CD8-positive, alpha-beta memory T cell (primary cell): ENCODE measurements at places on chromosomes 13 and 19.
A peak's percentile ranks its signal among the peaks of the same experiment; 100 is the strongest.

- no peak for DNase-seq
Measured at GRCh38 chr13:33494596-33495204, 209.1 kb upstream of the STARD13 start.

DNA sequence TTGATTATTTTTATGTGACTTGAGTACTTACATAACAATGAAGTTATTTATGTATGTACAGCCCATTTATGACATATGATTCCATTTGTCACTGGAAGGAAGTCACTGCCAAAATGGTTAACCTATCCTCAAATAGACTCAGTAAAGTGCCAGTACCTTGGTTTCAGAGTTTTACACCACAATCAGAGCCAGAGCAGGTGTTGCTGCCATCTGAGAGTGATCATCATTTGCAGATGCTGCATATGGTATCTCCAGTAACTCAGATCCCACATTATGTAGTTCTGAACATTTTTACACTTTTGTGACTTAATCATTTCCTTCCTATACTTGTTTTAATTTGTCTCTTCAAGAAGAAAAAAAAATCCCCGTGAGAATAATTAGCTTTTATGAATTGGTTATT is 313.3 kb downstream of the HS6ST3 start:
- DNase-seq, result no peak

DNA sequence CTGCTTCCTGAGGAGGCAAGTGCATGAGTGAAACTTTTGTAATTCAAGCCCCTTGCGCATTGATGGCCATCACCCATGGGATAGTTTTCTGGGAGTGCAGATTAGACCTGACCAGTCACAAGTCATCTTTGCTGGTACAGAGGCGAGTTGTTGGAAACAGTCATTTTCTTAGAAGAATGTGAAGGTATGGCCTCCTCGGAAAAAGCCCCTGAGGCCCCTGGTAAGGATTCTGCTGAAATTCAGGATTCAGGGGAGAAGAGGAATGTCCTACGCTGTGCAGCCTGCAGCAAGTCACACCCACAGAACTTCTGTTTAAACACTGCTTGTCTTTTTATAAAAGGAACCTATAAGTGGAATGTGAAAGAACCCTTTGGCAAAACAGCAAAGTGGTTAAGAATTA is 11.0 kb upstream of the SPART start:
- no peak for DNase-seq

- no peak for DNase-seq
Measured at GRCh38 chr19:11483366-11484111, 2.7 kb upstream of the ELAVL3 start.

DNA sequence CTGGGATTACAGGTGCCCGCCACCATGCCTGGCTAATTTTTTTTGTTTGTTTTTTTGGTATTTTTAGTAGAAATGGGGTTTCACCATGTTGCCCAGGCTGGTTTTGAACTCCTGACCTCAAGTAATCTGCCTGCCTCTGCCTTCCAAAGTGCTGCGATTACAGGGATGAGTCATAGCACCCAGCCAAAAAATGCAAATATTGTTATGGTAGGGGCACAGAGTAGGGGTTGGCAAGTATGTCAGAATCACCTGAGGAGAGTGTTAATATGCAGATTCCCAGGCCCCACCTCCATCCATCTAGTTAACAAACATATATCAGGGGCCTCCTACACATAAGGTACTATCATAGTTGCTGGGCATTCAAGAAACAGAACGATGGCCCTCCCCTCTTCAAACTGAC is 44.7 kb downstream of the VAV1 start:
- no peak for DNase-seq

DNA sequence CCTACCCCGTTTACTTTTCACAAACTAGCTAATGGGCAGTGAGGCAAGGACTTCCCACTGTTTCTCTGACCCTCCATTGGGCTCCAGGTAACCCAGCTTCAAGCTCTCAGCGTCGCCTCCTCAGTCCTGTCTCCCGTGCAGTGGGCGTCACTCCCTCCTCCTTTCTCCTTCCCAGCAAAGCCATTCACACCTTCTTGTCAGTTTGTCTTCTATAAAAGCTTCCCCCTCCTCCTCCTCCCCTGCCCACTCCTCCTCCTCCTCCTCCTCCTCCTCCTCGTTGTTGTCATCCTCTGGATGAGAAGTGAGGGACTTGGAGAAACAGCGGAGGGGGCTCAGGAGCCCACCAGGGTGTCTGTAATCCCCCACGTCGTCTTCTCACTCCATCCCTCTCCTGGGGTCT is 1.7 kb upstream of the GALP start:
- no peak for DNase-seq

- DNase-seq, result no peak
Measured at GRCh38 chr19:35796645-35797542, 15.8 kb downstream of the PRODH2 start.

DNA sequence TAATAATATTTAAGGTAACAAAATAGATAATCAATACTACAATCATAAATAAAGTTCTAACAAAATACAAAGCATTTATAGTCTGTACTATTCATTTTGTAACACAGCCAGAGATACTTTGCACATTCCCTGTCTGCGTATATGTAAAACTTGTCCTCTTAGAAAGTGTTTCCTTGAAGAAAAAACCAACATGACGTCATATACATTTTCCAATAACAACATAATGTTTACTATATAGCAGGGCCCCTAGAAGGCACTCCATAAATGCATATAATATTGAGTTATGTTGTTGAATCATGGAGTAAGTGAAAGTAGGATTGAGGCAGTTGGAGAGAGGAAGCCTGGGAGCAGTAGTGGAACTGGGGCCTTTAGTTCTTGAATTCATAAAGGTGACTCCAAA is 371.4 kb upstream of the HTR2A start:
- no peak for DNase-seq

- DNase-seq, result no peak
Measured at GRCh38 chr13:51739027-51739764, 64.8 kb downstream of the DHRS12 start.

DNA sequence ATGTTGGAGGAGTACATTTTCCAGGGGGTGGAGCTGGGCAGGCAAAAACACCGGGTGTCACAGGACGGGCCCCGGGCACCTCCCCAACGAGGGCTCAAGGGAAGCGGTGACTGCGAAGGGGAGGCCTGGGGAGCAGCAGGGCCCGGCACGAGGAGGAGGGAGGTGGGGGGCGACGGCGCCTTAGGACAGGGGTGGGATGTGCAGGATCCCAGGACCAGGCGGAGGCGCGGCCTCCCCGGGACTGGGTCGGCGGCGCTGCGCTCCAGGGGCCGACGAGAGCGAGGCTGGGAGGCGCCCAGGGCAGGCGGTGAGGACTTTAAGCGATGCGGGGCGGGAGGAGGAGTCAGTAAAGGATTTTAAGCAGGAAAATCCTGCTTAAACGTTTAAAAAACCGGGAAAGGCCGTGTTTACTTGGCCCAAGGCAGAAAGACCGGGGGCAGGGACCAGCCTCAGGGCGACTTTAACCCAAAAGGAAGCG is 427 bp downstream of the ZNF160 start:
- DNase-seq, result peak; percentile 14

- DNase-seq, result no peak
Measured at GRCh38 chr13:25932365-25932764, 119.5 kb downstream of the SHISA2 start.

- no peak for DNase-seq
Measured at GRCh38 chr19:46218160-46218559, 11.4 kb upstream of the IGFL1 start.

DNA sequence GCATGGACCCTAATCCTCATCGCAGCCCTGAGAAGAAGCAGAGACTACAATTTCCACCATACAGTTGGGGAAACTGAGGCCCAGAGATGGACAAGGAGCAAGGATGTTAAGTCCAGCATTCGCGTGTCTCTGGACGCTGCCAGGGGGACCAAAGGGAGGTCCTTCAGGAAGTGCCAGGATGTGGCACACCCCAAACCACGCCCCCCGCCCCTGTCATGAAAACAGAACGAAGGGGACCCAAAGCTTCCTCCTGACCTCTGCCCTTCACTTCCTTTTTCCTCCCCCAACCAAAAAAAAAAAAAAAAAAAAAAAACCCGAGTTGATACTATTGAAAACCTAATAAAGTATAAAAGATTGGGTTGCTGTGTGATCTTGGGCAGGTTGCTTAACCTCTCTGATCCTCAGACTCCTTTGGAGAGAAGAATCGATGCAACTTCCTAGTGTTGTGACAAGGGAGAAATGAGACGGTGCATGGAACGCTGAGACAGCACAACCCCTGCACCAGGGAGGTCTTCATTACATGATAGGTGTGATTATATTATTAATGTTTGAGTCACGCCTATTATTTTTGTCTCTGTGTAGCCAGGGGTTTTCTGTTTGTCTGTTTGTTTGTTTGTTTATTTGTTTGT is 2.7 kb upstream of the ZBTB7A start:
- peak; percentile 40 for DNase-seq

DNA sequence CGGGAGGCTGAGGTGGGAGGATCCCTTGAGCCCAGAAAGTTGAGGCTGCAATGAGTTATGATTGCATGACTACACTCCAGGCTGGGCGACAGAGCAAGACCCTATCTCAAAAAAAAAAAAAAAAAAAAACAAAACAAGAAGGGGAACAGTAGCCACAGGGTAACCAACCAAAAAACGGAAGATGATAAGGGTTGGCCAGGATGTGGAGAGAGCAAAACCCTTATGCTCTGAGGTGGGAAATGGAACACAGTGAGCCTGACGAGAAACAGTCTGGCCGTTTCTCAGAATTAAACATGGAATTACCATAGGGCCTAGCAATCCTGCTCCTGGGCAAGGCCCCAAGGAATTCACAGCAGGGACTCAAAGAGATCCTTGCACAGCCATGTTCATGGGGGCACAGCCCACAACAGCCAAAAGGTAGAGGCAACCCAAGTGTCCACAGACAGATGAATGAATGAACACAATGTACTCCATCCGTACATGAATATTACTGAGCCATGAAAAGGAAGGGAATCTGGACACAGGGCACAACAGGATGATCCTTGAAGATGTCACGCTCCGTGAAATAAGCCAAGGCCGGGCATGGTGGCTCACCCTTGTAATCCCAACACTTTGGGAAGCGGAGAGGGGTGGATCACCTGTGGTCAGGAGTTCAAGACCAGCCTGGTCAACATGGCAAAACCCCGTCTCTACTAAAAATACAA is 11.3 kb downstream of the NMRK2 start:
- no peak for DNase-seq

GRCh38 chr13:31818236-31818635 is 78.9 kb downstream of the RXFP2 start:
- no peak for DNase-seq

- DNase-seq, result no peak
Measured at GRCh38 chr19:29945433-29945832, 3.4 kb downstream of the URI1 start.

- no peak for DNase-seq
Measured at GRCh38 chr13:46720189-46720588, 76.8 kb downstream of the ESD start.

GRCh38 chr13:113869263-113869662 is 5.4 kb upstream of the GAS6 start:
- no peak for DNase-seq

DNA sequence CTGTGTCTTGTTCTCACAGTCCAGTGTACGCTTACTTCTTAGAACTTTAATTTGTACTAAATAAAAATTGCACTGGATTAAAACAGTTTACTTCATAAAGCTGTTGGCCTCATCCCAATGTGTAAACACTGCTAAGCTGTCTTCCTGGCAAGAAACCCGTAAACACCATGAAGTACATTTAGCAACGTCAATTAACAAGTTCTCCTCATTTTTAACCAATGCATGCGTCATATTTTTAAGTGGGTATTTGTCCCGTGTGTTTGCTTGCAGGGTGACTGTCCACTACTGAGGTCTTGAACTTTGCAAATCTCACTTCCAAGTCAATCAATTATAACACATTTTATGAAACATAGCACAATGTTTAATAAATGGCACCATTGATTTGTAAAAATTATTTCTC is 28.2 kb downstream of the LAIR2 start:
- no peak for DNase-seq

- DNase-seq, result peak; percentile 17
Measured at GRCh38 chr13:28100150-28101121, at the start of gene FLT3. FLT3 (minus strand) TSS chr13:28100576; CDS start chr13:28100510, 66 bp downstream.

DNA sequence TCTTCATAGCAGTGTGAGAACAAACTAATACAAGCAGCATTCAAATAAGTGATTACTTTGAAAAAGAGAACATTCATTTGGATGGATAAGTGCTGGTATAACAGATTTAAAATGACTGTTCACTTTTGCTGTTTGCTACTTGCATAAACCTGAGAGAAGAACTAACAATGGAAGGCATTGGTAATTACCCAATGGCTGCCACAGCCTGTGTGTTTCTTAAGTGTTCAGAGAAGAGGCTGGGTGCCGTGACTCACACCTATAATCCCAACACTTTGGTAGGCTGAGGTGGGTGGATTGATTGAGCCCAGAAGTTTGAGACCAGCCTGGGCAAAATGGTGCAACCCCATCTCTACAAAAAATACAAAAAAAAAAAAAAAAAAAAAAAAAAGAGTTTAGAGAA is 4.9 kb upstream of the TEX26 start:
- no peak for DNase-seq

- DNase-seq, result peak; percentile 80
Measured at GRCh38 chr19:48502350-48503018, 9.2 kb downstream of the LMTK3 start.

- no peak for DNase-seq
Measured at GRCh38 chr19:12858041-12858928, 20.0 kb downstream of the MAST1 start.

DNA sequence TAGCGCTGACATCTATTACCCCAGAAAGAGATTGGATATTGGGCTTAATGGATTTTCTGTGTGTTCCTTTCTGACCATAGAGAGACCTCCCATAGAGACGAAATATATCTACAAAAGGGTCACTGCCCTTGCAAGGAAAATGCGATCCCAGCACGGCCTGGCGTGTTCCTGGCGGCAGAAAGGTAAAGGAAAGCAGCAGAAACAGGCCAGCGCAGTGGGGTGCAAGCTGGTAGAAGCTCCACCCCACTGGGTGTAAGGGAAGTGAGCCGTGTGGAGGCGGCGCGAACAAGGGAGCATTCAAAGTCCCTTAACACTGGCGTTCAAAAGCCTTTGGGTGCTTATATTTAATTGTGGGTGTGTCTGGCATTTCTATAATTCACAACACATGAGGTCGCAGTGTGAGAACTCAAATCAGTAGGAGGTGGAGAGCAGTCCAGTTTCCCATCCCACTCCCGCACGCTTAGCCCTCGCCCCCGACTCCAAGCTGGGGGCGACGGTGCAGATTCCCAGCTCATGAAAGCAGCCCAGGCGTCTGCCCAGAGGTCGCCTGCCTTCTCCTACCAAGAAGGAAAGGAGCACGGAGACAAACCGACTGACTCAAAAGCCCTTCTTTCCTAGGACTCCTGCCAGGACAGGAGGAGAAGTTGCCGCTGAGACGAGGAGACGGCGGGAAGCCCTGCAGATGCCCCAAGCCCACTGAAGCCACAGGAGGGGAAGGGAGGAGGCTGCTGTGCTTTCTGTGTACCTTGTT is 478.4 kb downstream of the FOXO1 start:
- peak; percentile 70 for DNase-seq

GRCh38 chr19:19997656-19998268 is 41.5 kb downstream of the ZNF682 start:
- peak; percentile 19 for DNase-seq

GRCh38 chr19:1028062-1028926 is 1.9 kb downstream of the CNN2 start:
- DNase-seq, result peak; percentile 66

- no peak for DNase-seq
Measured at GRCh38 chr13:71873418-71874247, 6.6 kb upstream of the DACH1 start.
